Activated B cell treated with CpG ODN at 0.5 μM for 24 hours (primary cell): ENCODE measurements at places on chromosomes 3 and 15.

- no peak for DNase-seq
- no peaks in the 10 kb centered on the region for H3K4me1 ChIP-seq
- H3K36me3 ChIP-seq = no peaks in the 10 kb centered on the region
Measured at GRCh38 chr3:170801597-170801996, 68.4 kb downstream of the RPL22L1 start.

DNA sequence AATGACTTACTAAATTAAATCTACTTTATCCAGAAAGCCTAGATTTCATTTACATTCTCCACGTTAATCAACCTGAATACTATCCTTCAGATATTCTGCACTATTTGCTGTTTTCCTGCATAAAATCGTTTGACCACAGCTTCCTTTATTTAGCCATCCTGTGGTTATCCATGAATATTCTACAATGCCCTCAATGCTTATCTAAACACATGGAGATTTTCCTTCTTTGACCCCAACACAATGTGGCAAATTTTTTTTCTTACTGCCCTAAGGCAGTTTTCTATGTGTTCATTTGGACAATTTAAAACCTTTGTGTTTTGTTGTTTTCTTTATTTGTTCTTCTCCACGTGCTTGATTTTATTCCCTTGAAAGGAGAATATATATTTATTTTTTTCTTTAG lies 495.5 kb upstream of the ROBO1 start:
- no peak overlapping the region for H3K4me3 ChIP-seq
- H3K27ac ChIP-seq = no peak overlapping the region
- no peak for DNase-seq
- H3K4me1 ChIP-seq = no peaks in the 10 kb centered on the region
- no peaks in the 10 kb centered on the region for H3K27me3 ChIP-seq

GRCh38 chr3:187914231-187914630 lies 169.0 kb upstream of the BCL6 start:
- H3K4me3 ChIP-seq = no peak overlapping the region
- H3K27me3 ChIP-seq = peaks cover 8% of the 10 kb centered on the region
- peaks cover 12% of the 10 kb centered on the region for H3K4me1 ChIP-seq
- no peaks in the 10 kb centered on the region for H3K36me3 ChIP-seq
- H3K27ac ChIP-seq = no peak overlapping the region

- no peak overlapping the region for H3K27ac ChIP-seq
- H3K27me3 ChIP-seq = no peaks in the 10 kb centered on the region
- H3K4me3 ChIP-seq = no peak overlapping the region
- no peaks in the 10 kb centered on the region for H3K36me3 ChIP-seq
Measured at GRCh38 chr15:38878026-38878425, 313.4 kb upstream of the RASGRP1 start.

GRCh38 chr3:129276385-129276784 lies 2.3 kb upstream of the HMCES start:
- peak; percentile 61 for DNase-seq
- peaks cover 66% of the 10 kb centered on the region for H3K36me3 ChIP-seq
- peak overlapping the region; percentile 61 for H3K27ac ChIP-seq
- H3K4me3 ChIP-seq = peak overlapping the region; percentile 56
- peaks cover 58% of the 10 kb centered on the region for H3K4me1 ChIP-seq
- no peaks in the 10 kb centered on the region for H3K27me3 ChIP-seq

DNA sequence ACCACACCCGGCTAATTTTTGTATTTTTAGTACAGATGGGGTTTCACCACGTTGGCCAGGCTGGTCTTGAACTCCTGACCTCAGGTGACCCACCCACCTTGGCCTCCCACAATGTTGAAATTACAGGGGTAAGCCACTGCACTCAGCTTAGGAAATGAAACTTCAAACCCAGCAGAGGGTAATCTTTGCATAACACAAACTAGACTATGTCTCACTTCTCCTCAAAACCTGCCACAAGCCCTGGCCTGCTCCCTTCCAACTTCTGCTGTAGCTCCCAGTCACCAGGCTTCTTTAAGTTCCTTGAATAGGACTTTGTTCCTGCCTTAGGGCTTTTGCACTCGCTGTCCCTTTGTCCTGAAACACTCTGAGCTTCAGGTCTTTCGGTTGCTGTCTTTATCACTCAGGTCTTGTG lies 39.2 kb upstream of the SEMA4B start:
- H3K27ac ChIP-seq = peak overlapping the region; percentile 80
- no peaks in the 10 kb centered on the region for H3K36me3 ChIP-seq
- DNase-seq = no peak
- peak overlapping the region; percentile 35 for H3K4me3 ChIP-seq
- peaks cover 51% of the 10 kb centered on the region for H3K4me1 ChIP-seq

DNA sequence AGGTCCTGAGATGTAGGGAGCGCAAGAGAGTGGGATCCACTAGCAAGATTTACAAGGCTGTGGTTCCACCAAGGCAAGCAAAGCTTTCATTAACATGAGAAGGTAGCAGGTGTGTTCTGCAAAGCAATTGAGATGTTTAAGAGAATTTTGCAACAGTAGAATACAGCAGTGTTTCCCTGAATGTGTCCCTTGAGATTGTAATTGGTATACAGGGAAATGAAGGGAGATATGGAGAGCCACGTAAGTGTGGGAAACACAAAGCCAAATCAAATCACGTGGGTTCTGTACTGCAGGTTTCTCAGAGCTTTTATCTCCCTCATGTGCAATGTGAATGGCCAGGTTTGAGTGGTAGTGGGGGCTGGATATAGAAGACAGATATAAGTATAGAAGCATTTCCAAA lies 67.3 kb downstream of the ATG7 start:
- peaks cover 43% of the 10 kb centered on the region for H3K36me3 ChIP-seq
- peaks cover 2% of the 10 kb centered on the region for H3K4me1 ChIP-seq
- no peak overlapping the region for H3K4me3 ChIP-seq
- no peak overlapping the region for H3K27ac ChIP-seq

GRCh38 chr15:86316726-86317383 lies 237.2 kb downstream of the AGBL1 start:
- H3K27me3 ChIP-seq = no peaks in the 10 kb centered on the region
- no peaks in the 10 kb centered on the region for H3K4me1 ChIP-seq
- H3K27ac ChIP-seq = no peak overlapping the region
- no peak for DNase-seq
- no peaks in the 10 kb centered on the region for H3K36me3 ChIP-seq

GRCh38 chr3:106720510-106720909 lies 656.7 kb upstream of the CCDC54 start:
- H3K4me1 ChIP-seq = no peaks in the 10 kb centered on the region
- no peak overlapping the region for H3K4me3 ChIP-seq
- H3K36me3 ChIP-seq = no peaks in the 10 kb centered on the region
- no peaks in the 10 kb centered on the region for H3K27me3 ChIP-seq
- H3K27ac ChIP-seq = no peak overlapping the region
- no peak for DNase-seq

DNA sequence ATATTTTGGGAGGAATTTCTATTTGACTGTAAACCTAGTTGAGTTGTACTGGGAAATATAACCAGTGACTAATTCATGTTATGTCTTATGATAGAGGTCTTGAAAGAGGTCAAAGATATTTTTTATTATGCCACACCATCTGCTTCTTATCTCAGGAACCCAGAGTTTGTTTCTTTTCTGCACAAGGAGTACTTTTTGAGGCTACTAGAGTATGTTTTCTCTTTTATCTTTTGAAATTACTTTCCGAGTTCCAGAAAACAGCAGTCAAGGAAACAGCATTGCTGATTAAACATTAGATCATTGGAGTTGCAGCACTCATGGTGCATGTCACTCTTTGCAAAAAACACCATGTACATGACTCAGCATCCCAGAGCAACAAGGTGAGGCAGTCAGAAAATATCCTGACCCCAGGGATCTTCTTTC lies 645.8 kb upstream of the NR2F2 start:
- no peak for DNase-seq
- no peak overlapping the region for H3K4me3 ChIP-seq
- no peaks in the 10 kb centered on the region for H3K36me3 ChIP-seq
- H3K27me3 ChIP-seq = no peaks in the 10 kb centered on the region
- no peaks in the 10 kb centered on the region for H3K4me1 ChIP-seq

GRCh38 chr3:37321377-37321781 lies 147.0 kb upstream of the LRRFIP2 start:
- H3K27me3 ChIP-seq = no peaks in the 10 kb centered on the region
- DNase-seq = no peak
- H3K4me3 ChIP-seq = no peak overlapping the region
- no peak overlapping the region for H3K27ac ChIP-seq
- H3K4me1 ChIP-seq = no peaks in the 10 kb centered on the region
- peaks cover 84% of the 10 kb centered on the region for H3K36me3 ChIP-seq
